ENCODE measurements at places on chromosomes 12 and 14. TPM values are rescaled to one million over a fixed set of nuclear protein-coding genes. Genes with fewer than 3 reads are reported as not detected.

DNA sequence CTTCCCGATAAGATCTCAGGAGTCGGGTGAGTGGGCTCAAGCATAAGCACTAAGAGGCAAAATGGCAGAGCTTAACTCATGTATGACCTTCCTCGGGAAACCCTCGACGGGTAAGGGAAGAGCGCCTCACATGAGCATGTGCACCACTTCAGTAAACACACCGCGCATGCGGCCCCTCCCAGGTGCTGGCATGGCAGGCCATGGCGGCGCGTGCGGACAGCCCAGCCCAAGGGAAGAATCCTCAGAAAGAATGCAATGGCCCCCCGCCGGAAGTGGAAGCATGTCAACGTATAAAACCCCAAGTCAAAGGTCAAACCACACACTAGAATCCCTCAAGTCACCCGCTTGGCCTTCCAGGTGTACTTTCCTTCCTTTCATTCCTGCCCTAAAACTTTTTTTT lies 6.6 kb upstream of the TNFAIP2 start:
- no peak overlapping the region for H3K4me3 ChIP-seq
- DNase-seq = no peak
- H3K4me1 ChIP-seq = no peaks in the 10 kb centered on the region
- no peaks in the 10 kb centered on the region for H3K27me3 ChIP-seq
- H3K36me3 ChIP-seq = no peaks in the 10 kb centered on the region
- H3K27ac ChIP-seq = no peak overlapping the region

- H3K27ac ChIP-seq = no peak overlapping the region
- H3K4me3 ChIP-seq = no peak overlapping the region
- no peak for DNase-seq
- peaks cover 27% of the 10 kb centered on the region for H3K36me3 ChIP-seq
- peaks cover 5% of the 10 kb centered on the region for H3K4me1 ChIP-seq
Observed at GRCh38 chr12:52081263-52081733, 1.8 kb downstream of the SMIM41 start.

Gene GNS
- 25.0 TPM for total RNA-seq

Gene RPGRIP1
- not detected for total RNA-seq

GRCh38 chr14:61229981-61230380 lies 51.2 kb downstream of the TMEM30B start:
- DNase-seq = no peak
- H3K36me3 ChIP-seq = no peaks in the 10 kb centered on the region
